ENCODE measurements at places on chromosomes 13 and 19. TPM values are rescaled to one million over a fixed set of nuclear protein-coding genes. Genes with fewer than 3 reads are reported as not detected.

Gene ANGPTL8
- total RNA-seq, result not detected

Gene ATP11A
- 23.9 TPM for total RNA-seq

Gene ZIM2
- total RNA-seq, result not detected

Gene CCDC8
- total RNA-seq, result not detected

Gene IGFL2
- not detected for total RNA-seq

Gene DMWD
- total RNA-seq, result 49.5 TPM

Gene XRCC1
- 38.2 TPM for total RNA-seq

Gene ZNF460
- 74.4 TPM for total RNA-seq

- no peak for DNase-seq
Measured at GRCh38 chr19:41339936-41340335, 13.8 kb downstream of the TGFB1 start.

GRCh38 chr19:29630655-29631054, 24.6 kb downstream of the POP4 start:
- no peak for DNase-seq

DNA sequence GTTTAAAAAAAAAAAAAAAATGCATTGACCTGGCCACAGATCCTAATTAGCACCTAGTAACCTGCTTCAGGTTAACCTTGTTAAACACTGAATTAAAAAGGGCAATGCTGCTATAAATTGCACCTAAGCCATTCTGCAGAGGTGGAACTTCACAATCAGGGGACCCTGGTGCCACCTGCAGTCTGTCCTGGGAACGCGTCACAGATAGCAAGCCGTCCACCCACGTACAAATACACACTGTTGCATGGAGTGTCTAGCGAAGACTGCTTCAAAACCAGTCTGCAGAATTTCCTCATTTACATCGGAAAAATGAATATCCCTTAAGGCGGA, 169.3 kb downstream of the COL4A1 start:
- DNase-seq, result no peak

DNA sequence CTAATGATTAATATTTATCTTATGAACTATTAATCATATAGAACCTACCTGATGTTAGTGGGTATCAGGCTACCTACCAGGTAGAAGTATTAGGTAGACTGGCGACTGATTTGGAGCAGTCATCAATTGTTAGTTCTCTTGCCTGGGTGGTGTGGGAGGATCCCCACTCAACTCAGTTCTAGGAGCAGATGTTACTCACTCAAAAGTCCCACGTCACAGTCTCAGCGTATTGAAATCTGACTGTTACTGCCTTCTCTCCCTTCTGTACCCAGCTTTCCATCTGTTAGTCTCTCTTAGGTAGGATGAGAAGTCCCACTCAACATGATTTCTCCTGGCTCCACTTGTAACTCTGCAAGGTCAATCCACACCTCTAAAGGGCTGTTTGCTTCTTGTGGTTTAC, 102.7 kb downstream of the OLFM4 start:
- no peak for DNase-seq

DNA sequence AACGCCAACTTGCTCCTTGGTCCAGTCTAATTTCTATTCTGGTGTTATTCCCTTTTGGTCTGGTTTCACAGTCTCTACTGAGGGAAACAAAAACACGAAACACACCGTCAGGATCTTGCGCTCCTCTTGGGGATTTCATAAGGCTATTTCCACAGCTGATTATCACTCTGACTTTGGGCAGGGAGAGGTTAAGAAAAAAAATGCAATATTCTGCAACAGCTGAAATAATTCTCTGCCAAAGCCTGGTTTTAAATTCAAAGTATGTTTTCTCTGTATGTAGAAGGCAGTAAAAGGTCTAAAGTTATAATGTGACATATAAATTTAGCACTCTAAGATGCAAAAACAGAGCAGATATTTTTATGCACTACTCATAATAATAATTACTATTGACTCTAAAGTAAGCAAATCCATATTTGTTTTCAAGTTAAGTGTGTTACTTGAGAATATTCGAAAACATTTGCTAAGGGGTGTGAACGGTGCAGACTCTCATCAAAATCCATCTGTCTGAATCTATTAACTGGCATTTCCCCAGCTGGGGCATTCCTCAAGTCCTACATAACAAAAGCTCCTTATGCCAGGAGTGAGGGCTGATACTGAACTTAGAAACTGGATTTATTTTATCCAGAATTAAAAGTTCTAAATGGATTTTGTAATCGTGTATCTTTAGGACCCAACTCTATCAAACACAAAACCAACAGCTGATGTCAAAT, 38.4 kb upstream of the STARD13 start:
- DNase-seq, result no peak

- DNase-seq, result no peak
Measured at GRCh38 chr19:56290104-56290503, 17.6 kb downstream of the EDDM13 start.

DNA sequence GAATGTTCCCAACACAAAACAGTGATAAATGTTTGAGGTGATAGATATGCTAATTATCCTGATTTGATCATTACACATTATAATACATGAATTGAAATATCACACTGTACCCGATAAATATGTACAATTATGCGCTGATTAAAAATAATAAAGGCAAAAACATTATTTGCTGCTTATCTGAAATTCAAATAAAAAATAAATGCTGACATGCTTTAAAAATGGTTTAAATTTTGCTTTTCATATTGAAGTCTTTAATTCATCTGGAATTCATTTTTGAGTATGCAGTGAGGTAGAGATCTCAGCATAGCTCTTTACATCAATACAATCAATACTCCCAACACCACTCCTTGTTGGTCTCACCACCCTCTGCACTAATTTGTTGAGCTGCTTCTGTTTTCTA, 330.8 kb downstream of the NALCN start:
- DNase-seq, result no peak

- DNase-seq, result no peak
Measured at GRCh38 chr13:114002009-114002544, 28.2 kb upstream of the C13orf46 start.

- DNase-seq, result no peak
Measured at GRCh38 chr13:28047757-28048388, 52.5 kb downstream of the FLT3 start.

DNA sequence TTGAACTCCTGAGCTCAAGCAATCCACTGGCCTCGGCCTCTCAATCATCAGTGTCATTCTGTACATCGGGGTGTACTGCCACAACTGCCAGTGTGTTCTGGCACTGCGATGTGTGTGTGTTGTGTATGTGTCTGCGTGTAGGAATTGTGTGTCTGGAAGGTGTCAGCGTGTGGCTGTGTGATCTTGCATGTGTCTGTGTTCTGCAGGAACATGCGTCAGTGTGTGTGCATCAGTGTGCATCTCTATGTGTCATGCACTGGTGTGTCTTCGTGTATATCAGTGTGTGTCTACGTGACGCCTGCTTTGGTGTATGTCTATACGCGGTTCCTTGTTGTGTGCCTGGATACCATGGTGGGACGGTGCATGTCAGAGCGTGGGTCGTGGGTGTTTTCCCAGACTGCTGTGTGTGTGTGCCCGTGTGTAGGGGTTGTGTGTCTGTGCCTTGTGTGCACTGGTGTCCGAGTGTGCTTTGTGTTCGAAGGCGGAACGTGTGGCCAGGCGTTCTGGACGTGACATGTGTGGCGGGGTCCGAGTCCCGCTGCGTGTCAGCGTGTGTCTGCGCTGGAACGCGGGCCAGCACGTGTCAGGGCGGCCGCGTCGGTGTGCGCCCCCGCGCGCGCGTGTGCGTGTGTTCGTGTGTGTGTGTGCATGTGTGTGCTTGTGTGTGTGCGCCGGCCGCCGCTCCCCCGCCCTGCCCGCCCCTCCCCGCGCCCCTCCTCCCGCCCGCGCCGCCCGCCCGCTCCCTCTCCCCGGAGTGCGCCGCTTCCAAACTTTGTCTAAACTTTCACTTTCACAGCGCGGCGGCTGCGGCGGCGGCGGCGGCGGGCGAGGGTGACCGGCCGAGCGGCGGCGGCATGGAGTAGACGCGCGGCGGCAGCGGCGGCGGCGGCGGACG, at the start of gene NFIX:
Gene NFIX (plus strand): TSS at position 775 of the 895 bp plus-strand sequence. CDS start 363 bp downstream, outside the sequence.
- peak; percentile 56 for DNase-seq

- DNase-seq, result no peak
Measured at GRCh38 chr13:81540777-81541176, 1199.9 kb upstream of the SPRY2 start.

GRCh38 chr19:35080613-35081170, 34.9 kb upstream of the FXYD3 start:
- DNase-seq, result no peak

DNA sequence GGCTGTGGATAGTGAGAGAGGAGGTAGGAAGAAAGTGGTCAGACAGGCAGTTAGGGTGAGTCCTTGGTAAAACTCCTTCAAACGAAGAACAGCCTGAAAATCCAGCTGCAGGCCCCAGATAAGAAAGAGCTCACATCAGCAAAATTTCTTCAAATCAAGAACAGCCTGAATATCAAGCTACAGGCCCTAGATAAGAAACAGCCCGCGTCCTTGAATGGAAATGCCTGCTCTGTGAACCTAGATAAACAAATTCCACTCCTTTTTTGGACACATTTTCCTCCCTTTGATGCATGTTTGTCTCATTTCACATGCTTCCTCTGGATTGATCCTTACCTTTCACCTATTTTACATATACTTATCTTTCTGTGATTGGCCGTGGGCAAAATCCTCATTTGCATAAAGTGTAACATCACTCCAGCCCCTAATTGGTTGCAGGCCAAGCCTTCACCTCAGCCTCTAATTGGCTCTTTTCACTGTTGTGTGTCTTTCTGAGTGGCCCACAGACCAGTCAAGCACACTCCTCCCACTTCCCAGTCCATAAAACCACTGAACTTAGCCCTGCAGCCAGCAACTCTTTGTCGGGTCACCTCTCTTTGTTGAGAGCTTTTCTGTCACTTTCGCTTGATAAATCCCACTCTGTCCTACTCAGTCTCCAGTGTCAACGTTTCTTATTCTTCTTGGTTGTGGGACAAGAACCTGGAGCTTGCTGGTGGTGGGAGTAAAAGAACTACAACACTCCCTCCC, 6.0 kb upstream of the SULT2A1 start:
- DNase-seq, result no peak
